Activated CD4-positive, alpha-beta T cell treated with anti-CD3 and anti-CD28 coated beads, Interleukin-2, Interleukin-6, amounts not matched to agents 100 ng/mL and 50 ng/mL, durations not matched to agents 16 hours and 8 hours (primary cell): ENCODE measurements at places on chromosomes 3 and 15.

GRCh38 chr15:52540374-52541012, 11.8 kb upstream of the MYO5A start:
- DNase-seq: no peak

DNA sequence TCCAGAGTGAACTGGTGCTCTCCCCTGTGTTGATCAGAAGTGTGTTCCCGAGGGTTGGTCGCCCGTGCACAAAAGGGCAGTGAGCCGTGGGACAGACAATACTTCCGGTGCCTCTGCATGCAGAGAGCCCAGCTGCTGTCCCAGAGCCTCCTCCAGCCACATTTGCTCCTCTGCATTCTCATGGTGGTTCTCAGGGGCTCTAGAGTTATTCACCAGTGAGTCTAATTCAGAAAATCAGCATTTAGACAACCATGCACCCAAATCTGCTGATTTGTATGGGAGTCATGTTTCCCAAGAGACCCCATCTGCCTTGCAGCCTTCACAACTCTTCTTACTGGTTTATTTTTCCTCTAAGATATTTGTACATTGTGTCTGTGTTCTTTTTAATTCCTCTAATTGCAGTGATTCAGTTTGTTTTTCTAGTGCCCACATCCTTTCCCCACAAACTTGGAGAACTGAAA, 107.0 kb upstream of the SPRED1 start:
- DNase-seq: no peak

DNA sequence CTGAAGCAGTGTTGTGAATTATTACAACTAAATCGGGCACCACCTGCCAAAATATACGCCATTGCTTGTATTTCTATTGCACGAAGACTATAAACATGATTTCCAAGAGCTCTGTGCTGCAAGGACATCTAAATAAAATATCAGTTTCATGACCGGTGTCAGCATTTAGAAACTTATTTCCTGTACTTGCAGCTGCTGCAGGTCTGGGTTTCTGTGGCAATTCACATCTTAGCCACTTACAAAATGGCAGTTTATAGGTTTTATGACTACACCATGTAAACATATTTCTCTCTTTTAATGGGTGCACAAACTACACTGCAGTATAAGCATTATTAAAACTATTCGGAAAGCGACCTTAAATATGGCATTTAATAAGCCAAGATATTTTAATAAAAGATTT, 359.4 kb downstream of the VPS13C start:
- DNase-seq: no peak

DNA sequence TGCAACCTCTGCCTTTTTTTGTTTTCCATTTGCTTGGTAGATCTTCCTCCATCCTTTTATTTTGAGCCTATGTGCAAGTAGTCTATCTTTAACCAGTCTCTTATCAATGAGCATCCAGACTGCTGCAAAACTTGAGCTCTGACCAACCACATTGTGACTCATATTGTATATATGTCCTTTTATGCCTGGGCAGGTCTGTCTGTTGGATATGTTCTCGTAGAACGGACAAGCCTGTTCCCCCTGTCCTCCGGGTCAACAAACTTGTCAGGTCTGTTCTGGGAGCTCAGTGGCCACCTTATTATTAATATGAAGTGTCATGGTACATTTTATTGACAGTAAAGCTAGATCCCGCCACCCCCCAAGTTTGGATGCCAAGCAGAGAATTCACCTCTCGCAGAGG, 252.9 kb upstream of the ST8SIA2 start:
- DNase-seq: no peak
